Suppressor macrophage treated with lipopolysaccharide for 1 hour (primary cell): ENCODE measurements at places on chromosomes 3 and 15.
A peak's percentile ranks its signal among the peaks of the same experiment; 100 is the strongest.

DNA sequence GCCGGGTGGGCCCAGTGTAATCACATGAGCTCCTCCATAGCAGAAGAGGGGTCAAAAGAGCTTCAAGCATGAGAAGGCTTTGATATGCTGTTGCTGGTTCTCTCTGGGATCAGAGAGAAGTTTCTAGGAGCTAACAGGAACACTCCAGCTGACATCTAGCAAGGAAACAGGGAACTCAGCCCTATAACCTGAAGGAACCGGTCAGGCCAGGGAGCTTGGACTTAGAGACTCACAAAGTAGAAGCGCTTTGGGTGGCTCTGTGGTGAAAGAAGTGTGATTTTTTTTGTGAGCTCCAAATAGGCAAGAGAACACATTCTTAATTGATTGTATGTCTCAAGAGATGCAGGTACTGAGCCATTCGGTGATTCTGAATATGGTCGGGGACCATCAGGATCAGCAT, 26.2 kb upstream of the EPHB1 start:
- DNase-seq: no peak

DNA sequence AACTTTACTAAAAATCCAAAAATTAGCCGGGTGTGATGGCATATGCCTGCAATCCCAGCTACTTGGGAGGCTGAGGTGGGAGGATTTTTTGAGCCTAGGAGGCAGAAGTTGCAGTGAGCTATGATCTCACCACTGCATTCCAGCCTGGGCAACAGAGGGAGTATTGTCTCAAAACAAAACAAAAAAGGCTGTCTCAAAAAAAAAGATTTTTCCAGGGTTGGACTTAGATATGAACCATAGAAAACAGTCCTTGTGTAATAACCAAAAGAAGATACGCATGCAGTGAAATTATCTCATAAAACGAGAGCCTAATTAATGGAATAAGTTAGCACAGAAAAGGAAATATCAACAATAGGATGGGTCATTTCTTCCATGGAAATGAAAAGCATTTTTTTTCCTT, 320.4 kb upstream of the RASGRP1 start:
- DNase-seq: no peak

- no peak for DNase-seq
Measured at GRCh38 chr3:40143283-40144090, 166.0 kb upstream of the EIF1B start.

GRCh38 chr3:188830893-188831292, 340.9 kb upstream of the TPRG1 start:
- DNase-seq: peak; percentile 72

GRCh38 chr15:60960517-60960916, 268.6 kb downstream of the RORA start:
- no peak for DNase-seq
